ENCODE measurements at places on chromosomes 3 and 15.

- no peak for DNase-seq
These were observed 23.9 kb downstream of the SLC35A5 start for GRCh38 chr3:112585782-112586181.

GRCh38 chr3:24773798-24774197 is 279.1 kb upstream of the THRB start:
- DNase-seq, result no peak

- DNase-seq, result no peak
These were observed 35.2 kb downstream of the DNASE1L3 start for GRCh38 chr3:58175437-58176184.

DNA sequence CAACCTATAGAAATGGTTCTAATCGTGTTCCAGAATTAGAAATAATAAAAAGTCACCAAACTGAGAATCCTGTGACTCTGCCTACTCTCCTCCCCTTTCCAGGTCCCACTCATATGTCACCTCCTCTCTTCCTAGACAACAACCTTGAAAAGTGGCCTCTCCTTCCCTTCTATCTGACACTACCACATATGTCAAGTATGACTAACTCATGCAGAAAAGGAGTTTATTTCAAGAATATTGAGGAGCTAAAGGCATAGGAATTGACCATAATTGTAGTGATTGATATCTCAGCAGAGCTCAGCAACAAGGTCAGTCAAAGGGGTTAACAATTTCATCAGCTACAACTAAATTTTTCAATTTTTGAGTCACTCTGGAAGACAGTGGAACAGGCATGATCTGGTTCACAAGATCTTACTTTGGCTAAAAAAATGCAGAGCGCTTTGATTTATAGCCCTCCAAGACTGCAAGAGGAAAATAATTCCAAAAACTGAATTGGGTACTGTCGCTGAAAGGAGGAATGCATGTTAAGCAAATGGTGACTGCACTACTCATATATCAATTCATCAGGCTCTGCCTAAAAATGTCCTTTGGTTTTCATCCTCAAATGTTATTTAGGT is 160.6 kb upstream of the ARHGEF26 start:
- no peak for DNase-seq

Measured in stimulated activated CD4-positive, alpha-beta T cell treated with anti-CD3 and anti-CD28 coated beads, Interleukin-1b, Interleukin-23, amount 100 ng/mL, for 24 hours (primary cell).